Activated T-cell treated with anti-CD3 and anti-CD28 coated beads, Interleukin-2, amount 50 U/mL, for 72 hours (primary cell): ENCODE measurements at places on chromosomes 3 and 15.
A peak's percentile ranks its signal among the peaks of the same experiment; 100 is the strongest.

DNA sequence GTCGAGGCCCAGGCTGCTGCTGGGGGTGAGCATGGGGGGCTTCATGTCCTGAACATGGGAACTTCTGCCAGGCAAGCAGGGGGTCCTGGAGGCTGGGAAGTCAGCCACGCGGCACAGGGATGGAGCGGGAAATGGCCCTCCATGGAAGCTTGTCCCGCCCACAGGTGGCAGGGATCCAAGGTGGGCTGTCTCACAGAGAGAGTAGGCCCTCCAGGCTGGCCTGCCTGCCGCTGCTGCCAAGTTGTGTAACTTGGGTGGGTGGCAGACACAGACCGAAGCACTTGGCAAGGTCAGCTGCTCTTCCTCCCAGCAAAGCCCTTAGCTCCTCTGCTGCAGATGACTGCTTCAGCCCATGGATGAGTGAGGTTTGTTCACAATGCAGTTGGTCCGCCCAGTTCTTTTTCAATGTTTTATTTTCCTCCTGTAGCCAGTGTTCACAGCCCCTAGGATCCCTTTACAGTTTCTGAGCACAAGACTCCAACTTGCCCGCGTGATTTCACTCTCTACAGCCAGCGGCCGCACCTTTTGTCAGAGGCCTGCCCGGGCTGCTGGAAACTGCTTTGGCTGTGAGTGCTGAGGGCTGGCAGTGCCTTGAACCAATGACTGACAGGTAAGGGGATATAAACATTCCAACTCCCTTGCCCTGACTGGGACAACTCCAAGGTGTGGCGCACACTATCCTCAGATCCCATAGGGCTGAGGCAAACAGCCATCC lies 26.7 kb downstream of the HCN4 start:
- H3K36me3 ChIP-seq, result no peaks in the 10 kb centered on the region
- DNase-seq, result no peak
- H3K4me3 ChIP-seq, result no peak overlapping the region
- H3K27me3 ChIP-seq, result peaks cover 6% of the 10 kb centered on the region

DNA sequence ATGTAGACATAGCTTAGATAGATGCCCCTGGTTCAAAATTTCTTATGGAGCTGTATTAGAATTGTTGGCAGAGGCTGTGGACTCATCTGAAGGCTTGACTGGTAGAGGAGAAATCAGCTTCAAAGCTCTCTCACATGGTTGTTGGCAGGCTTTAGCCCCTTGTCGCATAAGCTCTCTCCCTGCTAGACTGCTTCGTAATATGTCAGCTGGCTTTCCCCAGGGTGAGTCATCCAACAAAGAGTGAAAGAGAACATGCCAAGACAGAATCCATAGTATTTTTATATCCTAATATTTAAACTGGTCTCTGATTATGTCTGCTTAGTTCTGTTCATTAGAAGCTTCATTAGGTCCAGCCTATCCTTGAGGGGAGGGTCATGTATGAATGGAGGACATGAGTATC lies 427.4 kb upstream of the NAALADL2 start:
- DNase-seq, result no peak
- H3K36me3 ChIP-seq, result no peaks in the 10 kb centered on the region

DNA sequence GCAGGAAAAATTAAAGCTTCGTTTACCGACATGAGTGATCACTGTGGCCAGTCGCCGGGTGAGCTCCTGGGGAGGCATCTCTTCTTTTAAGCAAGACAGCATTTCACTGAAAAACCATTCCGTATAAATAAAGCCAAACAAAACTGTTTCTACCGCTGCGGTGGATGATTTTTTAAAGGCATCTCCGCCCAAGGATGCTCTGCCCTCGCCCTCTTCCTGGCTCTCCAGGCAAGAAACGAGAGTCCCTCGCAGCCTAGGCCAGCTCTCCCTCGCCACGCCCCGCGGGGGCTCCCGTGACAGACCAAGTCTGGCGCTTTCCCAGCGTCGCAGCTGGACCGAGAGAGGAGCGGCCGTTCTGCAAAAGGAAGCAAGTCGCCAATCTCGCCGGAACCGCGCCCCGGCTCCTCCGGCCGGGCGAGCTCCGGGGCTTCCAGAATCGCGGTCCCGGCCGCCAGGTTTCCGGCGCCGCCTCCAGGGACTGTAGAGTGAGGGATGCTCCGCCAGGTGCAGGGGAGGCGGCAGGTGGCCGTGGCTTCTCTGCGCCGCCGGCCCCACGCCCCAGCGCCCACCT lies 458 bp downstream of the MCF2L2 start:
- peaks cover 3% of the 10 kb centered on the region for H3K36me3 ChIP-seq
- peak overlapping the region; percentile 93 for H3K4me3 ChIP-seq
- H3K27me3 ChIP-seq, result peaks cover 24% of the 10 kb centered on the region
- H3K27ac ChIP-seq, result no peak overlapping the region
- H3K4me1 ChIP-seq, result peaks cover 53% of the 10 kb centered on the region

GRCh38 chr15:68421115-68421551 lies 10.8 kb downstream of the ITGA11 start:
- no peak overlapping the region for H3K27ac ChIP-seq
- no peaks in the 10 kb centered on the region for H3K36me3 ChIP-seq
- H3K4me1 ChIP-seq, result no peaks in the 10 kb centered on the region

GRCh38 chr3:46135475-46135874 lies 72.6 kb downstream of the CCR1 start:
- DNase-seq, result no peak
- no peak overlapping the region for H3K4me3 ChIP-seq
- no peaks in the 10 kb centered on the region for H3K4me1 ChIP-seq
- no peaks in the 10 kb centered on the region for H3K36me3 ChIP-seq
- no peak overlapping the region for H3K27ac ChIP-seq

DNA sequence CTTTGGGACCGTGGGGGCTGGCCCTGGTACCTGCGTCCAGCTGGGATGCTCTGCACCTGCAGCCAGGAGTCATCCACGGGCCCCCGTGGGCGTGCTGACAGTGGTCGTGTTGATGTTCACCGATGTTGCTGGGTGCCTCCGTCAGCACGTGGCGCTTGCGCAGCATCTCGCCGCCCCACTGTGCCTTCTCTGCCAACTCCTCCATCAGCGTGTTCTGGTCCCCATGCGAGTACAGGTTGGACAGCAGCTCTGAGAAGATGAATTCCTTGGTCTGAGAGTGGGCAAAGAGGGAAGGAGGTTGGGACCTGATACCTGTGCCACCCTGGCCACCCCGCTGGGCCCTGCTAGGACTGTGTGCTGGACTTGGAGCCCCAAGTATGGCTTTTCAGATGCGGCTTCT lies 61.4 kb downstream of the ADAMTS7 start:
- no peak overlapping the region for H3K4me3 ChIP-seq
- no peak overlapping the region for H3K27ac ChIP-seq
- H3K27me3 ChIP-seq, result no peaks in the 10 kb centered on the region
- peaks cover 10% of the 10 kb centered on the region for H3K4me1 ChIP-seq
- DNase-seq, result no peak
